ENCODE measurements at places on chromosomes 12 and 14.

GRCh38 chr12:6697584-6698351 is 2.8 kb downstream of the PIANP start:
- no peak for DNase-seq

DNA sequence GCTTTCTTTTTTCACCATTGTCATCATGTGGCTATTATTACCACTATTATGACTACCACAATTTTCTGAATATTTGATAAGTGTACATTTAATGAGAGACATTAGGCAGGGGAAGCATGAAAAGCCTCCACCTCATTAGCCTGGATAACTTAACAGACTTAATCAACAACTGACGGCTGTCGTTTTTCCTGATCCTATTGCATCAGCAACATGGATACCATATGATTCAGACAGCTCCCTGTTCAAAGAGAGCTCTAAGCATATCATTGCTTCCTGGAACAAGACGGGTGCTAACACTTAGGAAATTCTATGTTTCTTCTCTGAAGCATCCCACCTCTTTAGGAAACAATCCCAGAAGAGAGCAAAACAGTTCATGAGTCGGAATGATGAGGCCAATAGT is 765.2 kb downstream of the NOVA1 start:
- DNase-seq: no peak

DNA sequence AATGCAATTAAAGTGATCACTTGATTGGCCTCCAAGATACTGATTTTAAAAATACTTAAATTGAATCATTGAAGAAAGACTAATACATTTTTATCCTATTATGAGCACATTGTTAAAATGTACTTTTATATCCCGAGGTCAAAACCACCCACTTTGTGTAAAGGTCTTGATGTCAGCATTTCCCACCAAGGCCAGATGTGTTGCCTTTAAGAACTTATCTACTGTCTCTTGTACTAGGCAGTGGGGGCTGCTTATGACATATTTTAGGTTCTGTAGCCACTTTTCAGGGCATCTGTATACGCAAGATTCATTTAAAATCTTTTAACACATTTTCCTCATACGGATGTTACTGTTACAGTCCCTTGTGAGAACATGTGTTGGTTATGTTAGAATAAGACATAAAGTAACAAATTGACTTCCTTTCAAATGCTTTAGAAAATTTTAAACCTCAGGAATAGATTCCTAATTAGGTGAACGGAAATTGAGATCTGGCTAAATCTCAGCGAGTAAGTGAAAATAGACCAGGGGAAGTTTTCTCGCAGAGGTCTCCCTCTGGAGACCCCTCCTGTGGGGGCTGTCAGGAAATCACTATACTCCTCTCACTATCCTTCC is 456.2 kb downstream of the ADAMTS20 start:
- no peak for DNase-seq

DNA sequence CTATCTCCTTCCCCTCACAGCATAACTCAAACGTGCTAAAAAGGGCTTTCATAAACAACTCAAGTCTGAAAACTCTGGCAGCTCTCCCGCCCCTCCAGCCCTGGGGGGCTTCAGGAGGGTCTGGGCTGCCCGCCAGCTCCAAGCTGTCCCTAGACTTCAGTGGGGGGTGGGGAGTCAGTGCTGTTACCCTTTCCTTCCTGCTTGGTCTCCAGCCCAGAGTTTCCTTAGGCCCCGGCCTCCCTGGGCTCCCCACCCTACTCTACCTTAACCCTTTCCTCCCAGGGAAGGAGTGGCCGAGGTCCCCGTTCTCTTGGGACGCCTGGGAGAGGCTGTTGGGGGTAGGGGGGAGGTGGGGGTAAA is 530 bp upstream of the NYNRIN start:
- DNase-seq: no peak

DNA sequence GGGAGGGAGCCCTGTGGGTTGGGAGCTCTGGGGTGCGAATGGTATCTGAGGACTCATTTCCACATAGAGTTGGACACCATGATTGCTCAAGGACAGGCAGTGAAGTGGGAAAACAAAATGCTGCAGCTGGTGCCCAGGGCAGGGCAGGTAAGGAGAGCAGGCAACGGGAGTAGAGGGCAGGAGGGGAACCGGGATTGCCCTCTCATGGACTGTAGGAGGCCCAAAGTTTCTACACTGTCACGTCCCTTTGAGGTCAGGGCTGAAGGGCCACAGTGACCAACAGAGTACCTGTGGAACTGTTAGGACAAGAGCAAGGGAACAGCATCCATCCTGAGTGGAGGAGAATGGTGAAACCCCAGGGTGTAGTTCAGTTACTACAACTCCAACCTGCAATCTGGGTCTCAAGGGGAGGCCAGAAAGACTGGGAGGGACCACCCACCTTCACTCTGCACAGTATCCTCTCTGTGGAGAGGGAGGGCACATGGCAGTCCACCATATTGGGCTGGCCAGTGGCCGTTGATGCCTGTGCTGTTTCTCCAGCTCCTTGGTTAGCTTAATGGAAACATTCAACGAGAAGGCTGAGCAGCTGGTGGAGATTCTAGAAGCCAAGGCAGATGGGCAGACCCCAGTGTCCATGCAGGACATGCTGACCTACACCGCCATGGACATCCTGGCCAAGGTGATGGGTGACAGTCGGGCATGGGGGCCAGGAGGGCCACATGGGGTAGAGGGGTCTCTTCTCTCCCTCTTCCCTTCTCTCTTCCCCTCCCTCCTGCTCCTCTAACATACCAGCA is 22.2 kb downstream of the CYP46A1 start:
- DNase-seq: no peak

DNA sequence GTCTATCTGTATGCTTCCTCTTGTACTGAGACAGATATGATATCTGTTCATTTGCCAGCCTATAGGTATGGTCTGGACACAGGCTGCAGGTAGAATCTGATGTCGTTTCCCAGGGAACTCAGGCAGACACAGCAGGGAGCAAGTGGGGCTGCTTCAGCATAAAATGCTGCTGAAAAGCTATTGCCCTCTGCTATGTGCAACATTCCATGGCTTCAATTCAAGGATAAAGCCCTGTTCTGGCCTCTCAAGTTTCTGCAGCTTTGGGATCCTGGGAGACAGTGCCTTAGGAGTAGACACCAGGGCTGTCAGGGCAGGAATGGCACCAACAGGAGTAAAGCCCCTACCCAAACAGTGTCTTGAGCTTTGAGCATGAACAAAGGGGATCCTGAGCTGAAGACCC is 173.5 kb downstream of the SLC41A2 start:
- no peak for DNase-seq

GRCh38 chr12:91335699-91336098 is 153.1 kb upstream of the DCN start:
- no peak for DNase-seq

GRCh38 chr12:24719293-24719721 is 229.6 kb downstream of the BCAT1 start:
- no peak for DNase-seq

GRCh38 chr14:75016815-75017214 is 14.1 kb downstream of the EIF2B2 start:
- DNase-seq: no peak

DNA sequence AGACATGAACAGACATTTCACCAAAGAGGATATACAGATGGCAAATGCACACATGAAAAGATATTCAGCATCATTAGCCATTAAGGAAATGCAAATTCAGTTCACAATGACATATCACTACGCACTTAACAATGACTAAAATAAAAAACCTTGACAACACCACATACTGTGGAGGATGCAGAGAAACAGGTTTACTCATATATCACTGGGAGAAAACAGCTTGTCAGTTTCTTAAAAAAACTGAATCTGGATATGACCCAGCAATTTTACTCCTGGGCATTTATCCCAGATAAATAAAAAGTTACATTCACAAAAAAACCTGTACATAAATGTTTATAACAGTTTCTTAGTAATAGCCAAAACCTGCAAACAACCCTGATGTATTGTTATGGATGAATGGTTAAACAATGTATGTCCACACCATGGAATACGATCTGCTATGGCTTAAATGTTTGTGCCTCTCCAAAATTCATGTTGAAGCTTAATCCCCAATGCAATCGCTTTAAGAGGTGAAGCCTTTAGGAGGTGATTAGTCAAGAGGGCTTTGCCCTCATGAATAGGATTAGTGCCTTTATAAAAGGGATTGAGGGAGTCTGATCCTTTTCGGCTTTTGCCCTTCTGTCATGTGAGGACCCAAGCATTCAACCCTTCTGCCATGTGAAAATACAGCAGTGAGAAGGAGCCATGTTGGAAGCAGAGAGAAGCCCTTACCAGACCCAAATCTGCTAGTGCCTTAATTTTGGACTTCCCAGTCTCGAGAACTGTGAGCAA is 36.0 kb upstream of the PPP4R3A start:
- no peak for DNase-seq

DNA sequence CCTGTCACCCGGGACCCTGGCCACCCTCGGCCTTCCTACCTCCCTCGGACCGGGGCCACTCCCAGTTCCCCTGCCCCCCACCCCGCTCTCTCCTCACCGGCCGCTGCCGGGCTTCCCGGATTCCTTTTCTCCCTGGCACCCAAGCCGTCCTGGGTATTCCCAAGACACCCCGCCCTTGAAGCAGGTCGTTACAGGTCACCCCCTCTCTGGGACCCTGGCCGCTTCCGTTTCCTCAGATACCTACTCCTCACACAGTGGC is 493 bp downstream of the NUMB start:
- DNase-seq: no peak

DNA sequence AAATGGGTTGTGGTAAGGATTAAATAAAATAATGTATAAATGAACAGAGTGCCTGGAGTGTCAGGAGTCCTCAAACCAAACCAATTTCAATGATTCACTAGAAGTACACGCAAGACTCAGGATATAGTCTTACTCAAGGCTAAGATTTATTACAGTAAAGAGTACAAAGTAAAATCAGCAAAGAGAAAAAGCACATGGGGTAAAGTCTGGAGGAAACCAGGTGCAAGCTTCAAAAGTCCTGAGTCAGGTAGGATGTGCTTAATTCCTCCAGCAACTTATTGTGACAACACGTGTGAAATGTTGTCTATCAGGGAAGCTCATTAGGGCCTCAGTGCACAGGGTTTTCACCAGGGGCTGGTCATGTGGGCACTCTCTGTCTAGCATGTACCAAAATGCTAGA is 105.8 kb upstream of the NAP1L1 start:
- DNase-seq: no peak

- DNase-seq: no peak
Observed at GRCh38 chr14:28867571-28867970, 101.0 kb downstream of the FOXG1 start.

Measured in amygdala (tissue), 56 donors.